Activated CD4-positive, alpha-beta T cell treated with anti-CD3 and anti-CD28 coated beads, Interleukin-2, Interleukin-6, amounts not matched to agents 100 ng/mL and 50 ng/mL, durations not matched to agents 16 hours and 8 hours (primary cell): ENCODE measurements at places on chromosomes 3 and 15.
A peak's percentile ranks its signal among the peaks of the same experiment; 100 is the strongest.

- no peak for DNase-seq
Observed at GRCh38 chr15:73270366-73271097, 98.2 kb downstream of the HCN4 start.

DNA sequence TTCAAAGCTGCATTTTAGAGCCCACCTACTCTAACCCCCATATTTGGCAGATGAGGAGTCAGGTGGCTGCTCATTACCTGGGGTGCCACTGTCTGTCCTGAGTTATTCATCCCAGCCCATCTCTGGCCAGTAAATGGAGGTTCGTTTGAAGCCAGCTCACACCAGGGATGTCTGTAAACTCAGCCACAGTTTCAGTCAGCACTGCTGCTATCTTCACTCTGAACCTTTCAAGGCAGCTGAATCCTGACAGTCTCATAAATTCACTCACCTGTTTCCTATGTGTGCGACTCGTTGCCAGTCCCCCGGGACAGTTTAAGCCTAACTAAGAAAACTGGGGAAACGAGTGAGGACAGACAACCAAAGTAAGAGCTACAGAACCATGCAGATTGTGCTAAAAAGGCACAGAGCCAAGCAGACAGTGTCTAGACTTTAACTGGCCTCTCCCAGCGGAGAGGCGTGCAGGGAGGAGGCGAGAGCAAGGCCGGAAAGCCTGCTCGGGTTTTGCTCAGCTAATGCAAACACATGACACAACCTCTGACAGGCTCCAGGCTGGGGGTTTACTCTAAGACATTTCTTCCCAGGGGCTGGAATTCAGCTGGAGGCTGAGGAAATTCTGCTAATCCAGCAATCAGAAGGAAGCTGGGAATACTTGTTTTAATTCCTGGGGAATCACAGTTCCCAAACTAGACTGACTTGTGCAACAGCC, 12.0 kb downstream of the FSTL1 start:
- DNase-seq = no peak

- no peak for DNase-seq
Observed at GRCh38 chr3:156307704-156308103, 187.3 kb downstream of the KCNAB1 start.

- DNase-seq = no peak
Observed at GRCh38 chr3:159326998-159327397, 525.1 kb downstream of the MFSD1 start.

GRCh38 chr3:851098-851790, 241.6 kb upstream of the CNTN6 start:
- peak; percentile 1 for DNase-seq
